Stimulated activated CD8-positive, alpha-beta memory T cell treated with anti-CD3 and anti-CD28 coated beads, Interleukin-4, amount 100 ng/mL, for 1 hour (primary cell): ENCODE measurements at places on chromosomes 1 and 21.

GRCh38 chr1:234535763-234536515 lies 57.0 kb upstream of the TARBP1 start:
- no peak for DNase-seq

- no peak for DNase-seq
These were observed 2563.7 kb upstream of the TPTE start for GRCh38 chr21:7957713-7958064.

- no peak for DNase-seq
These were observed 1.6 kb downstream of the GJC2 start for GRCh38 chr1:228151180-228151925.

GRCh38 chr1:156682166-156682890 lies 5.1 kb upstream of the NES start:
- no peak for DNase-seq

- DNase-seq: no peak
These were observed 369.8 kb upstream of the KAZN start for GRCh38 chr1:14228677-14229076.

DNA sequence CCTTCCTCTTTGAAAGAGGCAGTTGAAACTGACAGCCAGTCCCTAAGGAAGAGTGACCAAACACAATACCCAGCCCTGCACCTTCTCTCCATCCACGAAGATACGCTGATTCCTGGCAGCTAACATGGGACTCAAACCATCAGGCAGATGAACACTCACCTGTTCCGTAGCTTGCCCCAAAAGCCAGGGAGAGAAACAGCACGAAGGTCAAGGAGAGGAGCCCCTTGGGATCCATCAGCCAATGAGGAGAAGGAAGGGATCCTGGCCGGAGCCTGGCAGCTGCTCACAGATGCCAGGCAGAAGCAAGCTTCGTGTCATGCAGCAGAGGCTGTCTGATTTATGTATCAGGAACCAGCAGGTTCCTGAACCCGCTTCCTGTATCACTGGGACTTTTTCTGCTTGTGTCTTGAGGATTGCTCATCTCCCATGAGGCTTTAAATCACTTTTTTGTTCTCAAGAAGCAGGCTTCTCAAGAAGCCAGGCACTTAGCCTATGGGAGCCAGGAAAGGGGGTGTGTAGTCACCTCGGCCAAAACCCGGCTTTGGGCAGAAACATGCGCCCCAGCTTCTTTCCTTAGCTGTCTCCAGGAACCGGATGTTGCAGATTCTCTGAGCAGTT lies at the start of gene SLAMF1:
SLAMF1 (minus strand) TSS at position 334 of the 618 bp plus-strand sequence; CDS start at position 235, 99 bp downstream.
- no peak for DNase-seq

- DNase-seq: no peak
These were observed 4.6 kb downstream of the KRTAP10-12 start for GRCh38 chr21:44701541-44701940.

- no peak for DNase-seq
These were observed at the start of gene HSD3B1 for GRCh38 chr1:119506941-119507340. HSD3B1 (plus strand) TSS chr1:119507210; CDS start chr1:119507477, 267 bp downstream.

- DNase-seq: no peak
These were observed 60.3 kb downstream of the XCL1 start for GRCh38 chr1:168636642-168637111.

DNA sequence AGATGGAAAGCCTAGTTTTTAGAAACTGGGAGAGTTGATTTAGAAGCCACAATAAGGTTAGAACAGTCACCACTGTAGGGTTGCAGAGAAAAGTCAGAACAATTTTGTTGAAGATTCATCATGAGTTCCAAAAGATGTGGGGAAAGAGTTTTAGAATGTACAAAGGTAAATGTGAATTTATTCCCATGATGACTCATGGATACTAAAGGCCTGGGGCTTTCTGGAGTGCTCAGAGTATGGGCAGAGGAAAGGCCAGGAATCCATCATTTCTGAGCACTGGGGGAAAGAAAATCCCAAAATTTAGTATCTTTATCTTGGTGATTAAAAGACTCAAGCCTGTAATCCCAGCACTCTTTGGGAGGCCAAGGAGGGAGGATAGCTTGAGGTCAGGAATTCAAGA lies 17.8 kb downstream of the YBX1 start:
- no peak for DNase-seq

DNA sequence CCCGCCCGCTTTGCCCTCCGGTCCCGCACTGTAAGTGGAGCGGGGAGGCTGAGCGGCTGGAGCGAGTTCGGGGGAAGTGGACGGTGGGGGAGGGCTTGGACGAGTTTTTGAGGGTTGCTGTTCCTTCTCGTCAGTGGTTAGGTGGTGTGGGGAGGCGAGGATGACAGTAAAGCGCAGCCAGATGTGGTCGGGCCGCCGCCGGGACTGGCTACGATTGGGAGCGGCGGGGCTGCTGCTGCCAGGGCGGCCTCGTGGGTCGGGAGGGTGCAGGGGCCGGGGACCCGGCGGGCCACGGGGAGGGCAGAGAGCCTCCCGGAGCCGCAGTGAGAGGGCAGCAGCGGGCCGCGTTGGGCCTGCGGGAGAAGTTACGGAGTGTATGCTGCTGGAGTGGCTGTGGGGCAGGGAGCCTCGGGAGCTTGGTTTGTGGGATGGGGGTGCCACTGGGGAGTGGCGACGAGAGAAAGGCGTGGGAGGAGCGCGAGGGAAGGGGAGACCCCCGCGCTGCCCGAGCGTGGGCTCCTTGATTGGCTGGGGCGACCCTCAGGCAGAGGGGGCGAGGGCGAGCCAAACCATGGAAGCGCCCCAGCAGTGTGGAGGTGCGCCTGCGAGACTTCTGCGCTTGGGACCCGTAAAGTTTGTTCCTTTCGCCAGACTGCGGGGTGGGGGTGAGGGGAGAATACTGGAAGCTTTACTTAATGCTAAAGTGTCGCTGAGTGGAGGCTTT lies 2.1 kb downstream of the ADGRL2 start:
- DNase-seq: no peak

- DNase-seq: no peak
These were observed 78.4 kb upstream of the KCNA3 start for GRCh38 chr1:110752941-110753725.

DNA sequence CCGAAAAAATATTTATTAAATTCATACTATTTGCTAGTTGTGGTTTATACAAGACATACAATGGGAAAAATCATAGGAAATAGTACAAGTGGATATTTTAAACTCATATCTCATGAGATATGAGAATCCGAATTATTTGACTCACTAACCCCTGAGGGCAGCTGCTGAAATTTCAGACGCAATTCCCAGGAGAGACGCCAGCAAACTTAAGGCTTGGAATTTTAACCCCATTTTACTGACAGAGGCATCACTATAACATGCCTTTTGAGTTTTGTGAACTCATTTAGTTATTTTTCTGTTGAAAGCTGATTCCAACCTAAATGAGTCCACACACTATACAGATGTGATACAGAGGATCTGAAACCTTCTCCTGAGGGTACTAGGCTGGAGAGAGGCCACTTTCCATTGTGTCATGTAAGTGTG lies 5.9 kb upstream of the MROH9 start:
- DNase-seq: no peak

DNA sequence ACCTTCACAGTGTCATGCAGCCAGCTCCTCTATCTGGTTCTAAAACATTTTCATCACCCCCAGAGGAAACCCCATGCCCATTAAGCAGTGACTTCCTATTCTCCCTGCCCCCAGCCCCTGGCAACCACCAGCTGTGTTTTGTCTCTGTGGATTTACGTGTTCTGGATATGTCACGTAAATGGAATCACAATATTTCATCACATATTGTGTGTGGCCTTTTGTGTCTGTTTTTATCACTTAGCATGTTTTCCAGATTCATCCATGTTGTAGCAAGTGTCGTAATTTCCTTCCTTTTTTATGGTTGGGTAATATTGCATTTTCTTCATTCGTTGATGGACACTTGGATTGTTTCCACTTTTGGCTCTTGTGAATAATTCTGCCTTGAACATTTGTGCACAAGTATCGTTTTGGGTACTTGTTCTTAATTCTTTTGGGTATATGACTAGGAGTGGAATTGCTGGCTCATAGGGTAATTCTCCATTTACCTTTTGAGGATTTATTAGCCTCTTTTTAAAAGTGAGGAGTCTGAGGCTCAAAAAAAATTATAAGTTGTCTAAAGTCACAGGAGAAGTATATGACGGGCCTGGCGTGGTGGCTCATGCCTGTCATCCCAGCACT lies 127.0 kb downstream of the MRPS6 start:
- DNase-seq: no peak

GRCh38 chr1:65688848-65689247 lies 103.8 kb upstream of the PDE4B start:
- no peak for DNase-seq

DNA sequence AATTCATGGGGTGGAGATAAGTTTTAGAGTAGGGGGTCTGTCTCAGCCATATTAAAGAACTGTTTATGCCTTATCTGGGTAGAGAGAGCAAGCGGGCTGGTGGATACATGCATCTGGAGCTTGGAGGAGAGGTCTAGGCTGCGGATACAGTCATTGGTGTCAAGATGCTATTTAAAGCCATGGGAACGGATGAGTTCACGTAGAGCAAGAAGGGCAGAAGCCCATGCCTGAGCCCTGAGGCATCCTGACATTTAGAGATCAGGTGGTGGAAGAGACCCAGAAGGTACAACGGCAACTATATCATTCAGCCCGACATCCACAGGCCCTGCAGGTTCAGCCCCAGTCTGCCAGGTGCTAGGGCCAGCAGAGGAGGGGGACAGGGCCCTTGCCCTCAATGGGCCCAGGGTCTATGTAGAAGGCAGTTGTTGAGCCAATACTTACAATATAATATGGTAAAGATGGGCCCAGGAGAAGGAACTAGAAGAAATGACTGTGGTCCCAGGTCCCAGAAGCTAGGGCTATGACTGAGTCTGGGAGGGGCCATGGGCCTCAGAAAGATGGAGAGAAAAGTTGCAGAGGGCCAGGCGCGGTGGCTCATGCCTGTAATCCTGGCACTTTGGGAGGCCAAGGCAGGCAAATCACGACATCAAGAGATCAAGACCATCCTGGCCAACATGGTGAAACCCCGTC lies 15.2 kb upstream of the CHI3L1 start:
- no peak for DNase-seq

DNA sequence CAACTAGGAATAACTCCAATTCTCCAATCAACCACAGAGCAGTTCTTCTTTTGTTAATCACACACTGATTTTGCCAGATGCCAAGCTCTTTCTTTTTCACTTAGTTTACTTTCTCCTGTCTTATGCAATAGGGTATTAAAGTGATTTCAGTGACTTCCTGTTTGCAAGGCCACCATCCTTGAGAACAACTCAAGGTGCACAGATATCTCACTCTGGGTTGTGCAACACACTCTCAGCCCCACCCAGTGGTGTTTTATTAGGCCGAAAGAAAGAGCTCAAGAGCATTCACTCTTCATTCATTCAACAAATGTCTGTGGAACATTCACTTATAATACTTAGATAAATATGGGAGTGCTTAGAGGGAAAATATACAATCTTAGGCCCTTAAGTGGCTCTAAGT lies 352.5 kb downstream of the ZNF326 start:
- no peak for DNase-seq

- peak; percentile 6 for DNase-seq
These were observed 809 bp downstream of the SYT11 start for GRCh38 chr1:155859881-155860871.

DNA sequence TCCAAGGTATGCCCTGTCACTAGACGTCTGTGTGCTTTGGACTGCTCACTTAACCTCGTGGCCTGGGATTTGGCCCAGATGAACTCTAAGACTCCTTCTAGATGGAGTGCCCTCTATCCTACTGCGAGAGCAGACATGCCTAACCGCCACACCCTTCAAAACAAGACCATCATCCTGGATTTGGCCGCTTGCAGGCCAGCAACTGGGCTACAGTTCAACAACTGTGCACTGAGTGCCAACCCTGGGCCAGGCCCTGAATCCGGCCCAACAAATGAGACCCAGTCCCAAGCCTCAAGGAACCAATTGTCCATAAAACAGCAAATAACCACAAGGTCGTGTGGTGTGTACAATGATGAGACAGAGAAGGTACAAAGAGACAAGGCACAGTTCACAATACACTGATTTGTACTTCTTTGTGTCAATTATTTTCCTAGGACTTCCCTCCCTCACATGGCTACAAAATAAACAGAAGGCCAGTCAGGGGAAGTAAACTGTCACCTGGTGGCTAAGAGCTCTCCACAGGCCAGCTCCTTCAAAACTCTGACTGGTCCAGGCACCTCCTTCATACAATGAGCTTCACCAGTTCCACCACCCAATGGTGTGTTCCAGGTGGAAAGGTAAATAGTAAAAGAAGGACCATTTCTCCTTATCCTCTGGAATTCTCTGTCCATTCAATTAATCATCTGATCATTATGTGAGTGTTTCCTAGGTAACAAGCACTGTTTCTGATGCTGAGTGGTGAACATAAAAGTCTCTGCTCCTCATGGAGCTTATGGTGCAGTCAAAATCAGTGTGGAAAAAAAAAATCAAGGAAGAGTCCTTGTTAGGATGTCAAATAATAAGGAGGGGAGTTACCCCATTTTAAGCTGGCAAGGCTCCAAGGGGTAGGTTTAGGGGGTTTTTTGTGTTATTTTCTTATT lies 60.4 kb downstream of the CAPZB start:
- no peak for DNase-seq

GRCh38 chr21:30434033-30434631 lies 4.1 kb downstream of the KRTAP13-4 start:
- no peak for DNase-seq

DNA sequence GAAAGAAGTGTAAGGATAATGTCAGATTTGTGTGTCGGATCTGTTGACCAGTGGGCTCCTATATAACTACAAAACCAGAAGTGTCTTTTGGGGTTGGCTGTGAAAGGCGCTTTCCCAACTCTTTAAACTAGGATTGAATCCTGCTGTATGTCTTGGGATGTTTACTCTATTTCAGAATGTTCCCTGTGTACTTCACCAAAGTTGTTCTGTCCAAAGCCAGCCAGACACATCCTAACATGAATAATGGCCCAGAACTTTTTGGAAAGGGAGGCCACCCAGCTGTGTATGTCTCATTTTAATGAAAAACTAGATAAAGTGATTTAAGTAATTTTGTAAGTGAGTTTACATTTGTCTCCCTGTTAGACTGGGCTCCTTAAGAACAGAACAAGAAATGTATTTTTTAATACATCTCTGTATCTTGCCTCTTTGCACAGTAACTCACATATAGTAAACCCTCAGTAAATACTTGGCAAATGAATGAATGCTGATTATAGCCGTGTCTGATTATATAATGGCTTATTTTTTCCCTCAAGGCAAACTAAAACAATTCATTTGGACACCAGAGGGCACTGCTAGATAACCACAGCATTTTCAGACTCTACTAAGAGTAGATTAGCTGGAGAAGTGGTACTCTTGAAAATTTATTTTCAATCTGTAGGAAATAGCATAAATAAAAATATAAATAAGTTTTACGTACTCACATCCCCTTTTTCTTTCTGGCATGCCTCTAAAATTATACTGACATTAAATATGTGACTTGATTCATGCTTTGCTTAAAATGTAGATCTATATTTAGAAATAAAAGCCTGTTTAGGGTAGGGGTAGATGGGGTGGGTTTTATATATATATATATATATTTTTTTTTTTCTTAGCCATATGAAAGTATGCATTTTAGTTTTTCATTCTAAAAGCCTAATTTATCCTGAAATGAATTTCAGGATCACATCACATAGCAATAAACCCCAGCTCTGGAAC lies 23.8 kb downstream of the TSEN15 start:
- DNase-seq: no peak
